ENCODE measurements at places on chromosomes 3 and 15.

- DNase-seq = no peak
These were observed 214.5 kb upstream of the ROPN1 start for GRCh38 chr3:124206225-124207055.

DNA sequence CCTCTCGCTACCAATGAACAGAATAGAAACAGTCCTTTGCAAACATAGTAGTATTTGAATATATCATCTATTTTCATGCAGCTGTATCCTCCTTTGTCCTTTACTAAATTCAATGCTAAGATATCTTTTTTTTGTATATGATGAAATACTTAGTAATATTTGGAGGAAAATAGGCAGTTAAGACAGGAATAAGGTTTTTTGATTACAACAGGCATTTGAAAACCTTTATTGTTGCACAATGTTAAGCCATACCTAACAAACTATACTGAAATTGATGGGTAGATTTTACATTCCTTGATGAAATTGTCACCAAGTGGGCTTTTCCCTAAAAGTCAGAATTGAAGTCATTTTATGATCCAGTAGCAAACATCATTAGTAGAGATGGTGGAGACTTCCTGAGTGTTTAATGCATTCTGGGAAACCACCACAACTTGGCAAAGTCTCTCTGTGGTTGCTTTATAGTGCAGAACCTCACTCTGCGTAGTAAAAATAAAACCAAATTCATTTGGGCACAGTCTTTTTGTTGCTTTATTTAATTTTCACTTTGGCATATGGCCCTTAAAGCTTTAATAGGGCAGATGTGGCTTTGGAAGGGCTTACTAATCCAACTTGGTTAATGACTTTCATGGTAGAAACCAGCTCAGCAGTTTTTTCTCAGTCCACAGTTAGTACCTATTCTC, 216.0 kb downstream of the DIPK2A start:
- DNase-seq = no peak

DNA sequence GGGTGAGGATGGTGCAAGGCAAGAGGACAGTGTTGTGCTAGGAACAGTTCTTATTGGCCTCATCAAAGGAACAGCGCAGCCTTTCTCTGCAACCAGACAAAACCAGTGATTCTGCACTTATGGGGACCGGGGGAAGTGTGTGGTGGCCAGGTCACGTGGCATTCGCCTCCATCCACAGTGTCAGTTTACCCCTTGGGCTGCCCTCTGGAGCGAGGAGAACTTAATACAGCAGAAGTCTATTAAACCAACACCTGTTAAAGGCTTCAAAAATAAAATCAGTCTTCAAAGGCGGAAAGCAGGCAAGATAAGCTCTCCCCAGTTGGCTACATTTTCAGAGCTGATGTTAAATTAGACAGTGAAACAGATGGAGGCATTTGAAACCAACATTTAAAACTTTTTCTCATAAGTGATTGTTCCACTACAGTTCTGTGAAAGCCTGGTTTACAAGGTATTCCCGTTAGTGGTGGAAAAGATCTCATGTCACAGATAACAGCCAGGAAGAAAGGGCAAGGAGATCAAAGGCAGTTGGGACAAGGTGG, 75.2 kb downstream of the LRIG1 start:
- no peak for DNase-seq

GRCh38 chr3:6120786-6121185, 740.1 kb upstream of the GRM7 start:
- DNase-seq = no peak

- DNase-seq = no peak
These were observed 57.2 kb downstream of the KIF9 start for GRCh38 chr3:47225310-47225906.

DNA sequence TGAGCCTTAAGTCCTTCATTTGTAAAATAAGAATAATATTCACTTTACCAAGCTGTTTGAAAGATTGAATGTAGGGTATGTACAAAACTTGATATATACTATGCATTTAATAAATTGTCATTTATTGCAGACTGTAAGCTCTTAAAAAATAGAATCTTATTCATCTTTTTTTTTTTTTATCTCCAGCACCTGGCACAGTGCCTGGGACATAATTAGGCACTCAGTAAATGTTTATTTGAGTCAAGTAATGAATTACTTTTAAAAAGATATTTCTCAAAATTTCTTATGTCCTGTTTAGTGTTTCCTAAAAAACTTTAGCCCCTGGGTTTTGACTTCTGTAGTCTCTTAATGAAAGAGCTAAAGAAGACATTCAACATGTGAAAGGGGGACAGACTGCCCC, 71.7 kb downstream of the TOP2B start:
- no peak for DNase-seq

Measured in esophagus muscularis mucosa (tissue), 4 donors.